Cardiac muscle cell (in vitro differentiated cells and primary cell): ENCODE measurements at places on chromosomes 11 and 22. TPM values are rescaled to one million over a fixed set of nuclear protein-coding genes. Genes with fewer than 3 reads are reported as not detected.

Gene DUSP8
- 0.51 and 0.60 TPM in 2 replicates for total RNA-seq

Gene RIN1
- total RNA-seq: 4.9 and 9.4 TPM in 2 replicates

DNA sequence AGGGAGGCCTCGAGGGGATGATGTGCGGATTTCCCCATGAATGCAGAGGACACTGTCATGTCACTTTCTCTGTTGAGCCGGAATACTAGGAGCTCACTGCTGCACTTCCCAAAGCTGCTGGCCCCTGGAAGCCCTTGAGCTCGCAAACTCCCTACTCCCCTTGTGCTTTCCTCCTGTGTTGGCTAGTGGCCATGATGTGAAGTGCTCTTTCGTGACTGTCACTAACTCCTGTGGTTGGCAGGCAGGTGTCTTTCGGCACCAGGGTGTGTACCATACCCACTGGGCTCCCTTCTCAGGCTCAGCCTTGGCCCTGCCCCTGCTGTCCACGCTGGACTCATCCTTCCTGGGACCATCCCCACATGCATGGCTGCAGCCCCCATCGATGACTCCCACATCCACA, 86.2 kb downstream of the BTBD10 start:
- DNase-seq: no peak

Gene SEZ6L
- 0.12 and 0.28 TPM in 2 replicates for total RNA-seq

Gene MUC2
- total RNA-seq: 0.03 TPM in 1 of 2 replicates, not detected in the other

- DNase-seq: no peak
Measured at GRCh38 chr22:33389936-33390335, 331.8 kb upstream of the SYN3 start.

DNA sequence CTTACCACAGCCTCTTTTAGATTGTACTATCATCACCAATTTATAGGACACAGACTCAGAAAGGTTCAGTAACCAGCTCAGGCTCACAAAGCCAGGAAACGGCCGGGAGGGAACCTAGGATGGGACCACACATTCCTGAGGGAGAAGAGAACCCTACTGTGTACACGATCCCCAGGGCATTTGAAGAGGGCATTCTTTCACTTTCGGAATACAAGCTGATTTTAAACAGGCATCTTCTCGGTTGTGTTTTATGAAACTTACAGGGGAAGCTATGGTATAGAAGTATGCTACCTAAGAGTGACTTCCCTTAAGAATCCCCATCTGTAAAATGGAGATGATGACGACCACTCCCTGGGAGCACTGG, 19.0 kb downstream of the SMCO4 start:
- DNase-seq: no peak

DNA sequence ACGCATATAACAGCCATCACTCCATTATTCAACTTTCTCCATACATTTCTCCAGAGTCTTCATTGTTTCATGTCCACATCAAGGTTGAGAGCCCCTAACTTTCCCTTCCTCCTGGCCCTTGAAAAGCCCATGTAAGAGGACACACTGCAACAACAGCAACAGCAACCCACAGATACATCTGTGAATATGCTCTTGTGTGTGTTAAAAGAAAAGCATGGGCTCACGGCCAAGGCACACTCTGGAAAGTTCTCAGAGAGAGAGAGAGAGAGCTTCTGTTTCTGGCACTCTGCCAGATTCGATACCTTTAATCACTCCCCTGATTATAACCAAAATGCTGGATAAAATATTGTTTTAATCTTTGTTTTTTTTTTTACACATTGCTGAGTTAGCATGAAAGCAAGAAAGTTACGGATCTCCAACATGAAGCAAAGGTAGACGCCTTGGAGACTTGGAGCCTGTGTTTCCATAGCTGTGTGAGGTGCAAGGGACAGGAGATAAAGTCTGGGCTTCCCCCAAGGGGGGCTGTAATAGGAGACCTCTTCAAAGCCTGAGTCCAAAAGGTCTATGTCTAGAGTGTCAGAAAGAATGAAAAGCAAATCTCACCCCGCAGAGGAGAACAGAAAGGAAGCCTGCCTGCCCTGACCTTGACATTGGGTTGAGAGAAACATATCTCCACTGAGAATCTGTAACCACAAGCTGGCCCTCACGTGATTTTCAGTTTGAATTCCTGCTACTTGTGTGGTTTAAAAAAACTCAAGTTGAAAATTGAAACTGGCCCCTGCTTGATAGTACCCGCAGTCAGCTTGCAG, 33.7 kb upstream of the MPPED1 start:
- DNase-seq: peak; percentile 65

Gene AQP11
- 3.0 and 4.3 TPM in 2 replicates for total RNA-seq

Gene MS4A6A
- 0.83 TPM in 1 of 2 replicates, not detected in the other for total RNA-seq

DNA sequence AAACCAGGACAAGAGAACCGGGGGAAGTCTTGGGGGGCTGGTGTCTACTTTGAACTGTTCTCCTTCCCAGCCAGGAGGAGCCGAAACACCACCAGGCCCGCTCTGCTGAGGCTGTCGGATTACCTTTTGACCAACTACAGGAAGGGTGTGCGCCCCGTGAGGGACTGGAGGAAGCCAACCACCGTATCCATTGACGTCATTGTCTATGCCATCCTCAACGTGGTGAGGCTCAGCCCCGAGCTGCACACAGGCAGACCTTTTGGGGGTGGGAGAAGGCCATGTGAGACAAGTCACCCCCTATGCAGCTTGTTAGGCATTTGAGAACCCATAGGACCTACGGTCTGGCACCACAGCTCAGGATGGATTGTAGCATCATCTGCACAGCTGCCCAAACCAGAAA, 2.8 kb downstream of the HTR3A start:
- no peak for DNase-seq

DNA sequence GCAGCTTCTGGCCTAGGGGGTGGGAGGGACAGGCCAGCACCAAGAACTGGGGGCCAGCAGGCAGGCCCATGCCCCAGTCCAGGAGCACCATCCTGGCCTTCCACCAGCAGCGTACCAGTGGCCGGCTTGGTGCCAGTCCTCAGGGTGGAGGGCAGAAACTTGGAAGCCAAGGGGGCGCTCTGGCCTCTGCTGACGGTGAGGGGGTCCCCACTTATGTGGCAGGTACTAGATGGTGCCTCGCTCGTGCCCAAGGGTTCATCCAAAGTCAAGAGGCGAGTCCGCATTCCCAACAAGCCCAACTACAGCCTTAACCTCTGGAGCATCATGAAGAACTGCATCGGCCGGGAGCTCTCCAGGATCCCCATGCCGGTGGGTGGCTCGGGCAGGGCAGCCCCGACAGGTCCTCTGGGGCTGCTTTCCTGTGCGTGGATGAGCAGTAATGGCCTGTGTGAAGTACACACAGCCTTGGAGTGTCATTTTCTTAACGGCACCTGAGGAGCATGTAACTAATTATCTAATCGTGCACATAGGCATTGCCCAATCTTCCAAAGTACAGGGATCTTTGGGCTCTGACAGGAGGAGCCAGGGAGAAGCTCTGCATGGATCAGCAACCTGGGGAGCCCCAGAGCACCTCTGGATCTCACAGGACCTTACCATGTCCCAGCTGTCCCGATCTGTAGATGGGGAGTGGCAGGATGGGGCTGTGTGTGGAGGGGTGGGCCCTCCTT, 79.1 kb downstream of the MORC2 start:
- DNase-seq: no peak

Gene RPL3
- total RNA-seq: 2,304 and 2,959 TPM in 2 replicates

GRCh38 chr11:98277251-98277912, 743.4 kb upstream of the CNTN5 start:
- no peak for DNase-seq

DNA sequence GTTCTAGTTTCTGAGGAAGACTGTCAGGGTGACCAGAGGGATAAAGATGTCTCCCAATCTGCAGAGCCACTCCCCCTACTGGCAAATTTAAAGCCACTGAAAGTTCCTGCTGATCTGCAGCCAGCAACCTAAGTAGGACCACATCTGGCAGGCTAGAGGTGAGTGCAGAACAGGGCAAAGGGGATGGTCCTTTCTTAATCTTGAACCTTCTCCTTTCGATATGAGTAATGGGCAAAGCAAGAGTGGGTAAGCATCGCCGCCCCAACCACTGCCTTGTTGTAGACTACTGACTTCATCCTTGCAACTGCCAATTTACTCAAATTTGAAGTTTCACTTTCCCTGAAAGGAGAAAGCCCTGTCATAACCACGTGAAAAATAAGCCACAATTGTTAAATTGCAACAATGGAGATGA, 30.7 kb downstream of the SCUBE2 start:
- DNase-seq: no peak

GRCh38 chr11:9834291-9834690, 170.4 kb downstream of the SWAP70 start:
- peak; percentile 55 for DNase-seq

DNA sequence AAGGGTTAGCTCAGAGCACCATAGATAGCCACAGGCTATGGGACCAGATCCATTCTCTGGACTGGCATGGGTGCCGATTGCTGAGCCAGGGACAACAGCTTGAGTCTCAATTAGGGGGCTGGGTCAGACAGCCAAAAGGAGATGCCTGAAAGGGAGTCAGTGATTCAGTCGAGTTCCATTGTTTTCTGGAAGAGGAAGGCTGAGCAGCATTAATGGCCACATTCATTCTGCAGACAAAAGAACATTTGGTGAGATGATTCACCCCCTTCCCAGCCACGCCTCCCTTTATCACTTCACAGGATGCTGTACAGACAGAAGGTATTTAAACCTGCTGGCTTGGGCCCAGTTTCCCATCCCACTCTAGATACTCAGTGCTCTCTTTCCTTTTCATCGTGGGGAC, 131.9 kb downstream of the ADAMTS15 start:
- DNase-seq: peak; percentile 83

Gene MAPK8IP2
- 1.7 and 2.4 TPM in 2 replicates for total RNA-seq

GRCh38 chr11:71568704-71569349, 3.5 kb downstream of the KRTAP5-10 start:
- peak; percentile 34 for DNase-seq

GRCh38 chr11:42555190-42555589, 756.6 kb upstream of the API5 start:
- DNase-seq: no peak

DNA sequence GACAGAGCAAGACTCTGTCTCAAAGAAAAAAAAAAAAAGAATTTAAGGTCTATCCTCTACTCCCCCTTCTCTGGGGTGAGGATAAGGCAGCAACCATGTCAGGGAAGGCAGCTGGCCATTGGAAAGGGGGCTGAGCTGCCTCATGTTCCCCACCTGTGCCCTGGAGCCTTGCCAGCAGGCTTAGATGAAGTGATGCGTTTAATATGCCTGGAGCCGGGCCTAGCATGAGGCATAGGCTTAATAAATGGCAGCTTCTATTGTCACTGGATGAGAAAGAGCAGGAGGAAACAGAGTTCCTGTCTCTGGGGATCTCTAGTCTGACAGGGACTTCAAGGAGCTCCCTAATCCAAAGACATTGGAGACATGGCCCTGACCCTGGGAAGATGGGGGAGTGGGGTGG, 3.2 kb upstream of the KCNE3 start:
- no peak for DNase-seq

GRCh38 chr11:70109006-70109405, 30.9 kb downstream of the ANO1 start:
- DNase-seq: peak; percentile 11

GRCh38 chr11:4455419-4455818, 6.3 kb downstream of the OR52K2 start:
- DNase-seq: no peak

GRCh38 chr22:50696799-50697561, 24.4 kb downstream of the SHANK3 start:
- DNase-seq: peak; percentile 72

DNA sequence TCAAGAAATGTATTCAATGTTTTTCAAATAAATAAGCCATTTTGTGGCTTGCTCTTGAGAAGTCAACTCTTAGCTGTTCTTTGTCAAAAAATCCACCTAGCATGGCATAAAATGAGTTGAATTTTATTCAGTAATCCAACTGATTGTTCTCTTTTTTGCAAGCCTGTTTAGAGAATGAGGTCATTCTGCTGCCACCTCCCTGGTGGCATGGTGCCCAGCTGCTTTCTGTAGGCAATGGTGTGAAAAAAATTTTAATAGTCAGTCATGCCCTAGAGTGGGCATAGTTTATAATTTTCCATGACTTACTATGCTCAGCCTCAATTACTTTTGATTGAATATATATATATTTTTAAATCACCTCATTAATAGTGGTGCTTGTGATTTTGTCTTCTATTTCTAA, 177.2 kb downstream of the INSC start:
- no peak for DNase-seq

Gene ALDH3B1
- 0.45 and 1.2 TPM in 2 replicates for total RNA-seq

- no peak for DNase-seq
Measured at GRCh38 chr11:86464509-86465221, 90.0 kb downstream of the CCDC81 start.

Gene SCT
- 4.3 and 4.4 TPM in 2 replicates for total RNA-seq

Gene NFAM1
- total RNA-seq: 0.67 and 2.1 TPM in 2 replicates

GRCh38 chr11:87368151-87368550, 330.4 kb downstream of the TMEM135 start:
- DNase-seq: no peak

- no peak for DNase-seq
Measured at GRCh38 chr11:60957188-60957587, 5.2 kb upstream of the SLC15A3 start.

- no peak for DNase-seq
Measured at GRCh38 chr11:19560156-19560555, 152.5 kb upstream of the NAV2 start.

- DNase-seq: peak; percentile 31
Measured at GRCh38 chr22:32354360-32355351, 3.0 kb upstream of the RFPL3 start.

DNA sequence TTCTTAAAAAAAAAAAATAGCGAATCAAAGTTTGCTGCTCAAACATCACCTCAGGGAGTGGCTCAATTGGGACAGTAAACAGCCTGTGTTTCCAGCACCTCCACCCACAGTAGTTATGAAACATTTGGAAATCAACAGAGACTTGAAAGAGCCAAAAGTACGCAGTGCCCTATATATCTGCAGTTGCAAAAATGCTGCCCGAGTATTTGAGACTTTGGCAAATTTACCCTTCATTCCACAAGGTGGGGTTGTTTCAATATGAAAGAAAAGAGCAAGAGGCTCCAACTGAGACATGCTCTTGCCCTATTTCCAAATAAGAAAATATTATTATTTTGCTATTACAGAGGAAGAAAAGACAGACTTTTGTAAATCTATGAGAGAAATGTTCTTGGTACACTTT, 851.1 kb upstream of the RAG2 start:
- peak; percentile 82 for DNase-seq

GRCh38 chr11:24233041-24233440, 263.8 kb upstream of the LUZP2 start:
- no peak for DNase-seq

- peak; percentile 80 for DNase-seq
Measured at GRCh38 chr11:73323464-73323863, 15.4 kb downstream of the ARHGEF17 start.

GRCh38 chr11:120663142-120663541, 151.6 kb downstream of the GRIK4 start:
- DNase-seq: no peak
